ENCODE measurements at places on chromosomes 2 and 18. TPM values are rescaled to one million over a fixed set of nuclear protein-coding genes. Genes with fewer than 3 reads are reported as not detected.
A peak's percentile ranks its signal among the peaks of the same experiment; 100 is the strongest.

The TGOLN2 gene
- 148 TPM for total RNA-seq

The STARD6 gene
- total RNA-seq, result not detected

The SIX3 gene
- total RNA-seq, result 0.11 TPM

The LYPD6B gene
- not detected for total RNA-seq

The ABHD1 gene
- not detected for total RNA-seq

The SERPINB11 gene
- total RNA-seq, result not detected

The LAMA1 gene
- 0.32 TPM for total RNA-seq

The PLCL1 gene
- total RNA-seq, result 79.0 TPM

The WDR43 gene
- total RNA-seq, result 29.5 TPM

DNA sequence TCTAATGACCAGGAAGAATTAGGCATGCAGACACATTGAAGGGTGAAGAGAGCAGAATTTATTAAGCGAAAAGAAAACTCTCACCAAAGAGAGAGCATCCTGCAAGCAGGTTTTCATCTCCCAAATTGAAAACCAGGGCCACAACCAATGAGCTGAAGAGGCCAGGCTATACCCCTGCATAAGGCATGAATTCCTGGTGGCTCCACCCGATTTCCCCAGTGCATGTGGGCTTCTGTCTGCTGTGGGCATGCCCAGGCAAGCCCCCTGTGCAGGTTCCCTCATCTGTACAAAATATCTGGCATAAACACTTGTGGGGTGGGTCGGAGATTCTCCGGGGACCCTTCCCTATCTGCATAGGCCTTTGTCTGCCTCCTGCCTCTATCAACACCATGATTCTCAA, 621.6 kb upstream of the LRRTM1 start:
- no peaks in the 10 kb centered on the region for H3K27me3 ChIP-seq
- H3K36me3 ChIP-seq, result no peaks in the 10 kb centered on the region
- H3K27ac ChIP-seq, result no peak overlapping the region
- no peaks in the 10 kb centered on the region for H3K4me1 ChIP-seq

- H3K36me3 ChIP-seq, result no peaks in the 10 kb centered on the region
- peak overlapping the region; percentile 90 for H3K27ac ChIP-seq
- no peaks in the 10 kb centered on the region for H3K27me3 ChIP-seq
- peaks cover 63% of the 10 kb centered on the region for H3K4me1 ChIP-seq
- DNase-seq, result peak; percentile 91
- peak overlapping the region; percentile 93 for H3K4me3 ChIP-seq
Observed at GRCh38 chr2:168246483-168247340, 683 bp downstream of the STK39 start.

DNA sequence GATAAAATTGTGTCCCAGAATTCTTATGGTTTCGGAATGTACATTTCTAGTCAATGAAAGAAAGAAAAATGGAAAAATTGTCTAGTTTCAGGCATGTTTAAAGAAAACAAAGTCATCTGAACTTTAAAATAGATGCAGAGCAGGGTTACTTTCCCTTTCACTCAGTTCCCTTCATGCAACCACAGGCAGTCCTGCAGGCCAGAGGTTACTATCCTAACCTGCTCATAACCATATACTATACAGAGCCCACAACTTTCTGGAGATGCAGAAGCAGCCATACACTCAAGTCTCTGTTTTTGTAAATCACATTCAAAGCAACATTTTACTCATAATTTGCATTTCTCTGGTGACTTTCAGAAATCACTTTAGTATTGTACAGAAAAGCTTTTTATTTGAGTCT, 690.3 kb downstream of the MBD2 start:
- H3K27me3 ChIP-seq, result no peaks in the 10 kb centered on the region
- no peak overlapping the region for H3K27ac ChIP-seq
- no peaks in the 10 kb centered on the region for H3K36me3 ChIP-seq
- DNase-seq, result no peak

DNA sequence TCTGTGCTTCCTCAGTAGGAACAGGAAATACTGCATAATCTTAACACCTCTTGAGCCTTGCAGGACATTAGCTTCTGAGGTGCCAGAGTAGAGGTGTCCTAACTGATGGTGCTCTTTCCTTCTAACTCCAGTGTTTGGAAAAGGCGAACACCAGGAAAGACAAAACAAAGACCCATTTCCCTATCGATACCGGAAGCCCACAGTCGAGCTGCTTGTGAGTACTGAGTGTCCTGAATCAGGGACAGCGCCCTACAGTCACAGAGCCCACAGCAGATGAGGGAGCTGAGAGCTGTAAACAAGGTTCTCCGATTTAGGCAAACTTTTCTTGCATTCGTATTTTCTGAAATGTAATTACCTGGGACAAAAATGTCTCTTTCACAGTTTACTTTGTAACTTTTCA, 50.7 kb downstream of the SLC14A2 start:
- H3K27ac ChIP-seq, result no peak overlapping the region
- H3K4me1 ChIP-seq, result peaks cover 42% of the 10 kb centered on the region
- H3K4me3 ChIP-seq, result no peak overlapping the region
- no peaks in the 10 kb centered on the region for H3K27me3 ChIP-seq
- no peak for DNase-seq

DNA sequence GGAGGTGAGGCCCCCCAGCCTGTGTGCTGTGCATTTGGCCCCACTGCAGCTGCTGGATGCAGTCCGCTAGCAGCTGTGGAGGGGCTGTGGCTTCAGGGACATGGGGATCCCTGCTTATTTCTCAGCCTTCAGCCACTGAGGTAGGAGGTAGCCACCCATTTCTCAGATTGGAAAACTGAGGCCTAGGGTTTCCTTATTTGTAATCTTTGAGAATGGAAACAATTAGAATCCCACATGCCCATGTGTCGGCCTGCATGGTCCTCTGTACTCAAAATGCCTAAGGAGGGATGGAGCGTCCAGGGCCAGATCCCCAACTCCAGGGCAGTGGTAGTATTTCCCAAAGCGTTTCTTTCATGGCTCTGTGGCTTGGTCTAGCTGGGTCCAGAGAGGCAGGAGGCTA, 42.1 kb downstream of the TOGARAM2 start:
- DNase-seq, result no peak
- no peaks in the 10 kb centered on the region for H3K36me3 ChIP-seq
- no peak overlapping the region for H3K4me3 ChIP-seq
- H3K4me1 ChIP-seq, result no peaks in the 10 kb centered on the region

GRCh38 chr2:170226216-170226615, 48.3 kb downstream of the MYO3B start:
- no peak overlapping the region for H3K4me3 ChIP-seq
- no peaks in the 10 kb centered on the region for H3K27me3 ChIP-seq
- H3K4me1 ChIP-seq, result peaks cover 7% of the 10 kb centered on the region
- no peaks in the 10 kb centered on the region for H3K36me3 ChIP-seq
- DNase-seq, result no peak
- no peak overlapping the region for H3K27ac ChIP-seq

GRCh38 chr2:88842656-88843460, 151.4 kb downstream of the RPIA start:
- DNase-seq, result no peak
- no peaks in the 10 kb centered on the region for H3K4me1 ChIP-seq
- no peak overlapping the region for H3K27ac ChIP-seq
- H3K36me3 ChIP-seq, result no peaks in the 10 kb centered on the region

GRCh38 chr2:238327751-238328150, 7.4 kb downstream of the TRAF3IP1 start:
- no peak for DNase-seq
- H3K27me3 ChIP-seq, result no peaks in the 10 kb centered on the region

- no peak for DNase-seq
- H3K36me3 ChIP-seq, result no peaks in the 10 kb centered on the region
- H3K4me1 ChIP-seq, result no peaks in the 10 kb centered on the region
- no peak overlapping the region for H3K4me3 ChIP-seq
- no peak overlapping the region for H3K27ac ChIP-seq
Observed at GRCh38 chr18:41906528-41907146, 48.4 kb upstream of the PIK3C3 start.

- H3K4me1 ChIP-seq, result no peaks in the 10 kb centered on the region
- DNase-seq, result no peak
- no peak overlapping the region for H3K27ac ChIP-seq
- no peak overlapping the region for H3K4me3 ChIP-seq
- H3K27me3 ChIP-seq, result no peaks in the 10 kb centered on the region
- H3K36me3 ChIP-seq, result no peaks in the 10 kb centered on the region
Observed at GRCh38 chr18:61323951-61324350, 9.3 kb upstream of the CDH20 start.

DNA sequence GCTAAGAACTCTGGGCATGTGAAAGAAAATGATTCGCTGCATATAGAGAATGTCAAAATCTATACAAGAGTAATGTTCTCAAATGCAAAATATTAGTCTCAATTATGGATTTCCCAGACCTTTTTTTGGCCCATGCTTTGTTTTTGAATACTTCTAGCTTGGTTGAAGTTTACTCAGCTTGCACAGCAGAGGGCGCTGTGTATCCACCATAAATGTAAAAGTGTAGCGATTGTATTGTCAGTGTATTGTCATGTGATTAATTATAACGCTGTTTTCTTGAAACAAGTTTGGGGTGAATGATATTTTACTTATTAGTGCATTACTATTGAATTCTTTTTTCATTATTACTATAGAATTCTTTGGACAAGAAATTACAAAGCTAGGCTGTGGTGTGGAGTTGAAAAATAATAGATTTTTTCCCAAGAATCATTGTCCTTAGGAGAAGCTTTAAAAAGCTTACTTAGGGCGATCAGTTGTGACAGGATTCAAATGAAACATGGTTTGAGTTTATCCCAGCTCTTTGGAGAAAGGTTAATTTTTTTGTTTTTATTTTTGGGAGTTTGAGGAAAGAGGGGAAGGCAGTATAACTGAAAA, 98.3 kb downstream of the PIK3C3 start:
- no peak overlapping the region for H3K27ac ChIP-seq
- H3K4me1 ChIP-seq, result peaks cover 5% of the 10 kb centered on the region
- no peak overlapping the region for H3K4me3 ChIP-seq
- peaks cover 5% of the 10 kb centered on the region for H3K36me3 ChIP-seq

DNA sequence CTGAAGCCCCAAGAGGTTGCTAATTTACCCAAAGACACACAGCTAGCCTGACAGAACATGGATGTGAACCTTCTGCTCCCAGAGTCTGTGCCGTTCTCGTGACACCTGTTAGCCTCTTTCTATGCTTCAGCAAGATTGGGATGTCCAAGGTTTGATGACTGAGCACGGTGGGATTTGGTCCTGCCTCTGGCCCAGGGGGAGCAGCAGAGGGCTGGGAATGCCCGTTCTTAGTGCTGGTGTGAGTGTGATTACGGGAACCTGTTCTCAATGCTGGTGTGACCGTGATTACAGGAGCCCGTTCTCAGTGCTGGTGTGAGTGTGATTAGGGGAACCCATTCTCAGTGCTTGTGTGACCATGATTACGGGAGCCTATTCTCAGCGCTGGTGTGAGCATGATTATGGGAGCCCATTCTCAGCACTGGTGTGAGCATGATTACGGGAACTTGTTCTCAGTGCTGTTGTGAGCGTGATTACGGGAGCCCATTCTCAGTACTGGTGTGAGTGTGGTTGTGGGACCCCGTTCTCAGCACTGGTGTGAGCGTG, 67.3 kb upstream of the SNTG2 start:
- no peak for DNase-seq
- H3K4me3 ChIP-seq, result no peak overlapping the region
- no peaks in the 10 kb centered on the region for H3K27me3 ChIP-seq
- H3K27ac ChIP-seq, result no peak overlapping the region

GRCh38 chr2:150178591-150178990, 308.9 kb downstream of the RND3 start:
- H3K36me3 ChIP-seq, result no peaks in the 10 kb centered on the region
- DNase-seq, result no peak
- no peaks in the 10 kb centered on the region for H3K4me1 ChIP-seq
- no peaks in the 10 kb centered on the region for H3K27me3 ChIP-seq

DNA sequence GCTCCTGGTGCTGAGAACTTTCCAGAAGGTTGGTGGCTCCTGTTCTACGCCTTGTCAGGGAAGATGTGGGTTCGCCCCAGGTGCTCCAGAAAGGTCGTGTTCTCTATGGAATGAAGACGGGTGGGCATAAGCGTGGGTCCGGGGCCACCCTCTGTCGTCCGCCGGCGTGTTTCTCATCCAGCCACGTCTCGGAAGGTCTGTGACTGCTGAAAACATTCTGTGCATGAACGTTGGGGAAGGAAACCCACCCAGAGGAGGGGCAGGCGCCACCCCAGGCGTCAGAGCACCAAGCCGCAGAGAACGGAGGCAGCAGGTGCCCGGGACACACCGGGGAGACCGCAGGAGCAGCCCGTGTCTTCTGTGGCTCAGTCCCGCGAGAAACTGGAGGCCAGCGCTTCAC, 118.2 kb downstream of the RTP5 start:
- H3K36me3 ChIP-seq, result no peaks in the 10 kb centered on the region
- H3K4me1 ChIP-seq, result no peaks in the 10 kb centered on the region
- H3K27ac ChIP-seq, result no peak overlapping the region
- H3K27me3 ChIP-seq, result peaks cover 6% of the 10 kb centered on the region

DNA sequence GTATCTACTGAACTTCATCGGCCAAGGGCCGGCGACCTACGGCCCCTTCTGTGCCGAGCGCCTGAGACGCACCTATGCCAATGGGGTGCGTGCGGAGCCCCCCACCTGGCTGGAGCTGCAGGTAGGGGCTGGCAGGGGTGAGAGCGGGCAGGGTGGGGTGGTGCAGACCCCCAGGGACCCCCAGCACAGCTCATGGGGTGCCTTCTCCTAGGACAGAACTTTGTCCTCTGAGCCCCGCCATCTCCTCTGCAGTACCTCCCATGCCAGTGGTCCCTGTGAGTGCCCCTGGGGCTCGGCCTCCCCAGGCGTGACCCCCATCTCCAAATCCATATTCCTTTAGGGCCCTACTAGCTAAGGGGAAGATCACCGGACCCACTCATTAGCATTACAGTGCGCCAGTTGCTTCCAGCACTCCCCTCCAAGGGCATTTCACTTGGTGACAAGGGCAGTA, 23.9 kb upstream of the GPR17 start:
- no peak overlapping the region for H3K4me3 ChIP-seq
- peaks cover 21% of the 10 kb centered on the region for H3K27me3 ChIP-seq
- no peak for DNase-seq
- no peaks in the 10 kb centered on the region for H3K4me1 ChIP-seq

DNA sequence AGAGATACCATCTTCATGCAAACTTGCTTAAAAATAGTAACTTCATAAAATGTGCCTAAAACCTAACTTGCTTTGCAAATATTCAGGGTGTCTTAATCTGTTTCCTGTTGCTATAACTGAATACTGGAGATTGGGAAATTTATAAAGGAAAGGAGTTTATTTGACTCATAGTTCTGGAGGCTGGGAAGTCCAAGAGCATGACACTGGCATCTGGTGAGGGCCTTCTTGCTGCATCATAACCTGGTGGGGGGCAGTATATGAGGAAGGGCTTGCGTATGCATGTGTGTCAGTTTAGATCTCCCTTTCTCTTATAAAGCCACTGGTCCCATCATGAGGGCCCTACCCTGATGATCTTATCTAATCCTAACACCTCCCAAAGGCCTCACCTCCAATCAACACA, 166.5 kb downstream of the LPIN1 start:
- H3K36me3 ChIP-seq, result no peaks in the 10 kb centered on the region
- no peaks in the 10 kb centered on the region for H3K27me3 ChIP-seq
- H3K4me3 ChIP-seq, result no peak overlapping the region
- DNase-seq, result no peak

DNA sequence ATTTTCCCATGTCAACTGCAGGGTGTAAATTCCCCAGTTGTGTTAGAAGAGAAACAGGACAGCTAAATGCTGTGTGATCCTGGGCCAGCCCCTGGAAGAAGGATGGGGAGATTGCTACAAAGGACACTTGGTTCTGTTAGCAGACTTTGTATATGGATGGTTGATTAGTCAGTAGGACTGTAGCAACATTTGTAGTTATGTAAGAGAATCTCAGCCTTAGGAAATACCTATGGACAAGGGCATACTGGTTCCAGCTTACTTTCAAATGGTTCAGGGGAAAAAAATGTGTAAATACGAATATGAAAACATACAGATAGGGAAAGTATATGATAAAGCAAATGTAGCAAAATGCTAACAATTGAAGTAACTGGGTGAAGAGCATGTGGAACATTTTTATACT, 47.6 kb downstream of the GNAL start:
- H3K27me3 ChIP-seq, result no peaks in the 10 kb centered on the region
- no peak for DNase-seq
- peaks cover 8% of the 10 kb centered on the region for H3K4me1 ChIP-seq
- no peaks in the 10 kb centered on the region for H3K36me3 ChIP-seq

Data from esophagus muscularis mucosa (tissue), 4 donors.